ENCODE measurements at places on chromosomes 6 and 20.

DNA sequence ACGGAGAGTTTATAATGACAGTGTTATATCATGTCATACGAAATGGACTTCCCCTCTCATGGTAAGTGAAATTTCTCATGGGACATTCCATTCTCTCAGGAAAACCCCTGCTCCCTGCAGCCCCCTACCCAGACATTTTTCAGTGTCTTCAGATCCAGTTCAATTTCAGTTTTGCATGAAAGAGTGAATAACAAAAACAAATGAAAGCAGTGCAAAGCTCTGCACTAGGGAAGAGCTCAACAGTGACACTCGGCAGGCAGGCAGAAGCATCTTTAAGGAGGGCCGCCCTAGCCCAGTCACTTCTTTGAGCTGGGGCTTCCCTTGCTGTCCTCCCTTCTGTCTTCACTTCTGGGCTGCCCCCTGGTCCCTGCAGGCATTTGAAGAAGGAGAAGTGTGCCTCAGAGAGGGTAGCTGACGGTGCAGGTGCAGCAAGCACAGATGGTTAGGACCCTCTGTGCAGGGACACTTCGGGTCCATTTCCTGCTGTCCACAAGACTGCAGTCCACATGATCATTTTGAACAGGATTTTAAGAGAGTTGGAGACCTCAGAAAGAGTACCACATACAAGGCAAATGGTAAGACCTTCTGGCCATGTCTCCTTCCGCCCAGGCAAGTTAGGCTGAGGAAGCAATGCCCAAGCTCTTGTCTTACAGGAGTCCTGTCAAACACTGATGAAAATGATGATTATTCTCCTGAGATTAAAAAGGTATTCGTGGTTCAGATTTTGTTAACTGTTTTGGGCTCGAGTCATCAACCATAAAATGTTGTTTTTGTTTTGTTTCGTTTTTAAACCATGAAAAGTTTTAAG lies 5.4 kb upstream of the DUSP22 start:
- DNase-seq = no peak

DNA sequence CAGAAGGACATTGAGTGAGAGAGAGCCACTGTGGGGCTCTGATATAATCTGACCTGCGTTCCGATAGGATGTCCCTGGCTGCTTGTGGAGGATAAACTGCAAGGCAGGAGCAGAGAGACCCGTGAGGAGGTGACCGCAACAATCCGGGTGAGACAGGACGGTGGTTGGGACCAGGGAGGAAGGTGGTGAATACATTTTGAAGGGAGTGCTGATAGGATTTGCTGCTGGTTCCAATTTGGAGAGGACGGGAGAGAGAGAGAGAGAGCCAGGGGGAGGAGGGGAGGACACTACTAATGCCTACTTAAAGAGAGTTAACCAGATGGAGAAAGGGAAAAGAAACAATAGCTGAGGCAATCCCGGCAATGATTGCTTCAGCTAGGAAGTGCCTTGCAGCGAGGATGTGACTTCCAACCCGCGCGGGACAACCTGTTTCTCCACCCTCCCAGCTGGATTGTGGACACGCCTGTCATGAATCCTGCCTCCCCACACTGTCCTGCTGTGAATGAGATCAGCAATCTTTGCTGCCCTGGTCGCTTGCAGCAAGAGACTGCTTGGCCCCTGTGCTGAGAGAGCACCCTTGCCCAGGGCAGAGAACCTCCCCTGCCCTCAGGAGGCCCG lies 199.0 kb upstream of the KCNG1 start:
- peak; percentile 63 for DNase-seq

GRCh38 chr6:25503686-25504085 lies 148.3 kb upstream of the SCGN start:
- DNase-seq = no peak

DNA sequence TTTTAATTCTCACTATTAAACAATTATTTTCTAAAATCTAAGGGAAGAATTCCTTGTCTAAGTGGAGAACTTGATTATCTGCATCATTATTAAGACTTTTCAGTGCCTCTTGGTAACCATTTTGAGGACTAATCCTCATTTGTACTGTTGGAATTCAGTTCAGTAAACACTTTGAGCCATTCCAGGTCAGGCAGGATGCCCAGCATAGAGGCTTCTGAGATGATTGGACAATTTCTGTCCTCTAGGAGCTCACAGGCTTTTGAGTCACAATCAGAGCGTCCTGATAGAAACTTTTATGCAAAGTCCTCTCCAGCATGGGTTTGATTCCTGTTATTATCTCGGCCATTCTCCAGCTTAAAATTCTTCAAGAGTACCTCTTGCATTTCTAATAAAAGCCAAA lies 1304.6 kb downstream of the EPHA7 start:
- no peak for DNase-seq

- peak; percentile 73 for DNase-seq
Measured at GRCh38 chr20:1509237-1509636, 18.0 kb upstream of the SIRPB2 start.

- peak; percentile 77 for DNase-seq
Measured at GRCh38 chr20:33687370-33687915, 1.3 kb upstream of the E2F1 start.

- no peak for DNase-seq
Measured at GRCh38 chr6:41942067-41942851, 651 bp upstream of the CCND3 start.

- peak; percentile 83 for DNase-seq
Measured at GRCh38 chr6:70371454-70372105, 41.7 kb upstream of the FAM135A start.

DNA sequence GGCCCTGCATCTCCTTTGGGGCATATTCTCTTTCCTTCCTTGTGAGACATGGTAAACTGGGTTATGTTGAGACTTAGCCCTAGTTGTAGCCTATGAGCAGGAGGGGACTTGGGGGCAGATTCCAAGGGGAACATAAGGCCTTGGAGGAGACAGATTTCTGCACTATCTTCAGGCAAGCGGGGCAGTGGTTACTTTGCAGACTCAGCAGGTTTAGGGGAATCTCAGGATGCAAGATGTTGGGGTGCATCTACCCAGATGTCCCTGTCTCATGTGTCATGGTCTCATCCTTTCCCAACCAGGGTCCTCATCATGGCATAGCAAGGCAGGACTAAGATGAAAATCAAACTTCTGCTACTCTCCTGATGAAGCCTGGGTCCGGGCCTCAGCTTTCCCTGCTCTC lies 58.6 kb upstream of the PTPRT start:
- DNase-seq = no peak

- no peak for DNase-seq
Measured at GRCh38 chr6:20317430-20317829, 84.2 kb upstream of the E2F3 start.

GRCh38 chr6:6556738-6557503 lies 31.6 kb upstream of the LY86 start:
- DNase-seq = peak; percentile 37

DNA sequence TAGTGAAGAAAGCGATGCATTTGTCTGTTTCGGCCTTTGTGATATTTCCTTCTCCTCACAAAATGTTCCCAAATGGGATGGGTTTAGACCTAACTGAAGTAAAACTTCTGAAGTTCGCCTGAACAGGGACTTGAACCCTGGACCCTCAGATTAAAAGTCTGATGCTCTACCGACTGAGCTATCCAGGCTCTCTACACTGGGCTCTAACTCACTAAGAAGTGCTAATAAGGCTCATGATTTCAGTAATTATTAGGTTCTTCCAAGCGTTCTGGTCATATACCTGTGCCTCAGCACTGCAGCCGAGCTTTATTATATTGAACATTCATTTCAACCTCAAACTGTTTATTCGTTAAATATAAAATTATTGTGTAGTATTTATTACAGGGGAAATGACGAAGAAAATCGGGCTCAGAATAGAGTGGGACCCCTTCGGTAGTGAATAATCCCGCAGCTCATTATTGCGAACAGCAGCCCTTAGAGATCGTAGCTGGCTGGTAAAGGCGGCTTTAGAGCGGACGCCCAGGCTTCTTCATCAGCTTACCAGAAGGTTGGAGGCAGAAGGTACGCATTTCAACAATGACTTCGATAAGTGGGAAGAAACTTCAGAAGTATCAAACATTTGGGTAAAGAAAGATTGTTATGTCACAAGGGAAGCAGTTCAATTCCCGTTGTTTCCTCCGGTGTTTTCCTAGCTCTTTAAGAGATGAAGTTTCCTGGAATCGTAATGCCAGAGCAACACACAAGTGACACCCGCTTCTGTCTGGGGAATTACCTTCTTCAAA lies 119.0 kb upstream of the ZNF184 start:
- peak; percentile 10 for DNase-seq

GRCh38 chr6:1087154-1087843 lies 224.6 kb upstream of the FOXQ1 start:
- no peak for DNase-seq

GRCh38 chr20:61958773-61959700 lies 106.6 kb downstream of the TAF4 start:
- DNase-seq = no peak

GRCh38 chr20:12077875-12078274 lies 160.2 kb downstream of the BTBD3 start:
- no peak for DNase-seq

DNA sequence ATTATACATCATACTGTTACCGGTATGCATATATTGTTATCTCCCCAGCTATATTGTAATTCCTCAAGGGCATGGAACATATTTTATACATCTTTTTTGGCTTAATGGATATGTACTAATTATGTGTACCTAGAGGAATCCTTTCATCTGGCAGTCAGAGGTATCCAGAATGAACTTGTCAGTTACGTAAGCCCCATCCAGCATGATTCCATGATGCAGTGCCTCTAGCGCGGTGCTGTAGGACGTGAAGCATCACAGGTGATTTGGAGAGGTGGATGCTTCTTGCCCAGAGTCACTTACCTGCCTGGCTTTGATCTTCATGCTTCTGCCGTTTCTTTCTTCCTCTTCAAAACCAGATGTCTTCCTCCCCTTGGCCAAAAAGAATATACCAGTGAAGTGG lies 159.1 kb downstream of the UST start:
- no peak for DNase-seq

GRCh38 chr20:23305098-23305497 lies 45.5 kb upstream of the NXT1 start:
- no peak for DNase-seq

- DNase-seq = no peak
Measured at GRCh38 chr6:187210-187861, 105.0 kb upstream of the DUSP22 start.

GRCh38 chr20:47093320-47093966 lies 198.8 kb downstream of the EYA2 start:
- no peak for DNase-seq

DNA sequence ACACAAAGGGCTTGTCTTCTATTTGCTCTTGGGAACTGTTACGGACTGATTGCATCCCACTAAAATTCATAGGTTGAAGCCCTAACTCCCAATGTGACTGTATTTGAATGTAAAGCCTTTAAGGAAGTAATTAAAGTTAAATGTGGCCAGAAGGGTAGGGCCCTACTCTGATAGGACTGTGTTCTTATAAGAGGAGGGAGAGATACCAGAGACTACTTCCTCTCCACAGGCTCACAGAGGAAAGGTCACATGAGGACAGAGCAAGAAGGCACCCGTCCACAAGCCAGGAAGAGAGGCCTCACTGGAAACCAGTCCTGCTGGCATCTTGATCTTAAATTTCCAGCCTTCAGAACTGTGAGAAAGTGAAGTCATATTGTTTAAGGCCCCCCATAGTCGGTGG lies 211.9 kb downstream of the CDH26 start:
- DNase-seq = peak; percentile 45

GRCh38 chr6:106727480-106728149 lies 98.2 kb downstream of the QRSL1 start:
- DNase-seq = no peak

All from suppressor macrophage (primary cell).